Fibroblast of upper back skin (primary cell): ENCODE measurements at places on chromosomes 1 and 21.

GRCh38 chr1:38082769-38083263 lies 36.2 kb upstream of the POU3F1 start:
- no peak for DNase-seq

DNA sequence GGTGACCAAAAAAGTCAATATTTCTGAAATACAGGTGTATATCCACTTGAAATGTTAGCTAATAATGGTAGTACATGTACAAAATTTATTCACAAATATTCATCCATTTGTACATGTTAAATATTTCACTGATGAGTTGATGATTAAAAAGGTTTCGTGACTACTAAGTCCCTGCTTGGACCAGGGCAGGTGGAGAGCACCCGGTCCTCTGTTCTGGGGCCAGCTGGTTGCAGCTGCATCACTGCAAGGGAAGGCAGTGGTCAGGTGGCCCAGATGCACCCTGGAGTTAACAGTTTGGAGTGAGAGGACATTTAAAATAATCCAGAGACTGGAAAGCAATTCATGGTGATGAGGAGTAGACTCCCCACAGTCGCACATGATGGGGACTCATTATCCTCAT lies 141.2 kb downstream of the ZBTB18 start:
- no peak for DNase-seq

DNA sequence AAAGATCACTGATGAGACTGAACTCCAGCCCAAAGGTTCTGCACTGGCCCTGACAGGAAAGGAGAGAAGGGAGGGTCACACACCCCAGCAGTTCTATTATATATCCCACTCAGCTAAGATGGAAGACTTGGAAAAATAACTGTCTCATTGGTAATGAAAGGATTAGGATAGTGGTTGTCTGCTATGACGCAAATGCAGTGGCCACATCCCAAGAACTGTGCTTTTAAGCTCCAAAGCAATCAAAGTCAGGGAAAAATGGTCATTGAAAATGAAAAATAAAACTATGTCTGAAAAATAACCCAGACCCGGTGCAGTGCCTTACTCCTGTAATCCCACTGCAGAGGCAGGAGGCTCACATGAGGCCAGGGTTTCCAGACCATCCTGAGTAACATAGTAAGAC lies 31.0 kb downstream of the PSMG1 start:
- DNase-seq, result peak; percentile 30

DNA sequence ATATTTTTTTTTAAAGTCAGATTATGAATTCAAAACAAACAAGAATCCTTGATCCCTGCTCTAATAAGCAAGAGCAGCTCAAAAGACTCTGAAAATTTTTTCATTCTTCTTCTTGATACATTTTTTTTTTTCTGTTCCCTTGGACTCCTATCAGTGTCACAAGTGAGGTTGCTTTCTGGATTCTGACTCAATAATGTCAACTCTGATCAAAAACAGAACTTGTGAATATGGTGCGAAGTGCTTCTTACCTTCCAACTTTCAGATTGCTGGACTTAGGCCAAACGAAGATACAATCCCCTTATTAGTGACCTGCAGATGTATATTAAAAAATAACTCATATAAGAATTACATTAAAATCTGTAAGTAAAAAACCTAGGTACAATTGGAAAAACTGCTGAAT lies 136.1 kb downstream of the GPATCH2 start:
- DNase-seq, result no peak
